ENCODE measurements at places on chromosomes 16 and 17.

GRCh38 chr17:412211-413015, 59.8 kb upstream of the RPH3AL start:
- peak; percentile 76 for DNase-seq

- no peak for DNase-seq
Observed at GRCh38 chr17:79088247-79088996, 13.8 kb downstream of the ENGASE start.

- DNase-seq, result peak; percentile 60
Observed at GRCh38 chr17:2906901-2907300, 110.7 kb downstream of the RAP1GAP2 start.

GRCh38 chr16:47978491-47979163, 177.2 kb downstream of the ABCC12 start:
- DNase-seq, result no peak

- DNase-seq, result no peak
Observed at GRCh38 chr17:21200590-21201297, 13.2 kb downstream of the TMEM11 start.

GRCh38 chr16:56658327-56658875, 642 bp downstream of the MT1F start:
- DNase-seq, result no peak

- DNase-seq, result no peak
Observed at GRCh38 chr17:8830141-8830540, 31.0 kb upstream of the MFSD6L start.

DNA sequence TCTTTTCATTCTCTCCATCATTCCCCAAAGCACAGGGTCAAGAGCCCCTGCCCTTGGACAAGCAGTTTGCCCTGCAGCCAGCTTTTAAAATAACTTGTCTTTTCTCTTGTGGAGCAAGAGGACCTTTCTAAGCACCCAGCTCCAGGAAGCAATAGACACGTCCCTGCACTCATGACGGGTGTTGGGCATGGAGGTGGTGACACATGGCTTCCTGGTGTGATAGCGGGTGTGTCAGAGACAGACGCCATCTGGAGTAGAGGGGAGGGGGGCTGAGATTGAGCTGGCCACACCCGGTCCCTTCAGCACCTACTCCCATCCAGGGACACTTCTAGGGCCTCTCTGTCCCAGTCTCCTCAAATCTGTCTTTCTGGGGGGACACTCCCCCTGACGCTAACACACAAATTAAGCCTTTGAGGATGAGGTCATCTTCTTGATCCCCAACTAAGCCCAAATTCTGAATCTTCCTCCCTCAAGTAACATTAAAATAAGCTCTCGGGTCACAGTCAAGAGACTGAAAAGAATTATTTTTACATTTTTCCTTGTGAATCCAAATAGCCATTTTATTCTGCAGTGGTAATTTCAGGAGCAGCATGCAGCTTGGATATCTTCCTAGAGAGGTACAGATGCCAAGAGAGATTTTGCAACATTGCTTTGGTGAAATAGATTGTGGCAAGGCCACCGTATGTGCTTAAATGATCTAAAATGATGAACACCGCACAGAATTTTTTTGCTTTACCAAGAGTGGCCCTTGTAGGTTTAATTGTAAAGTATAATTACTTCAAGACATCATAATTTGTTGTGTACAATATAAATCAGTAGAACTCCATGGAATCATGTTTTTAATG, 216.6 kb upstream of the IRX3 start:
- DNase-seq, result no peak

All from stimulated activated CD4-positive, alpha-beta T cell treated with anti-CD3 and anti-CD28 coated beads, Interleukin-4, amount 100 ng/mL, for 24 hours (primary cell).